Colonic mucosa (tissue), 4 donors: ENCODE measurements at places on chromosomes 2 and 18.

DNA sequence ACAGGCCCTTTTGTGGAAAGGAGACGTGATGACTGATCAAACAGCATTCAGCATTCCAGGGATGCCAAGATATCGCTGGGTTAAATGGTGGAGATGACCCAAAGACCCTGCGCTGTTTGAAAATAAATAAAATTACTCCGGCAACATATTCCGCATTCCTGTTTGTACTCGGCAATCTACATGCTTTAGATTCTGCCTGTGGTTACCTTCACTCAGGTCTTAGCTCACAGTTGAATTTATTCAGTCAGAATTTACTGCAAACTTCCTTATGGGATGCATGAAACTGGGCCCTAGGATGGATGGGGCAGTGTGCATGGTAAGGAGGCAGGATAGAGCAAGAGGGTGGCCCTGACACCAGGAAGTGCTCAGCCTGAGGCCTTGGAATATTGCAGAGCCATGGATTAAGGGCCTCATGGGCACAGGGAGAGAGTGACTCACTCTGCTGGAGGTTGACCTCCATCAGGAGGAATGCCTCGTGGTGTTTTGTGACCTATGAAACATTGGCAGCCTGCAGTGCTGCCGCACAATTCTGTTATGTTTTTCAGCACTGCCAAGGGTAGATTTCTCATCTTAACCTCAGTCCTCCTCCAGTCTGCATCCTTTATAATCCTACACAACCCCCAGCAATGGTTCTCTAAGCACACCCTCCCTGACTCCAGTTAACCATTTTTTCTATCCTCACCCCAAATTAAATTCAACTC, 321.4 kb downstream of the IRS1 start:
- peak; percentile 22 for DNase-seq

DNA sequence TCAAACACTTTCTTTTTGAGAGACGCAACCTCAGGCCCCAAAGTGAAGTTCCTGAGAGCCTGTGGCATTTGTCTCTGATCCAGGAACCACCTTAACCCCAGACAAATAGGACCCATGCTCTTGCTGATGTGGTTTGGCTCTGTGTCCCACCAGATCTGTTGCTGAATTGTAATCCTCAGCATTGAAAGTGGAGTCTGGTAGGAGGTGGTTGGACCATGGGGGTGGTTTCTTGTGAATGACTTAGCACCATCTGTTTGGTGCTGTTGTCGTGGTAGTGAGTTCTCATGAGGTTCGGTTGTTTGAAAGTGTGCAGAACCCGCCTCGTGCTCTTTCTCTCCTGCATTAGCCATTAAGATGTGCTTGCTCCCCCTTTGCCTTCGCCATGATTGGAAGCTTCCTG, 252.6 kb downstream of the FAM210A start:
- DNase-seq = no peak

GRCh38 chr2:28488858-28489575, 6.8 kb upstream of the PLB1 start:
- DNase-seq = no peak

DNA sequence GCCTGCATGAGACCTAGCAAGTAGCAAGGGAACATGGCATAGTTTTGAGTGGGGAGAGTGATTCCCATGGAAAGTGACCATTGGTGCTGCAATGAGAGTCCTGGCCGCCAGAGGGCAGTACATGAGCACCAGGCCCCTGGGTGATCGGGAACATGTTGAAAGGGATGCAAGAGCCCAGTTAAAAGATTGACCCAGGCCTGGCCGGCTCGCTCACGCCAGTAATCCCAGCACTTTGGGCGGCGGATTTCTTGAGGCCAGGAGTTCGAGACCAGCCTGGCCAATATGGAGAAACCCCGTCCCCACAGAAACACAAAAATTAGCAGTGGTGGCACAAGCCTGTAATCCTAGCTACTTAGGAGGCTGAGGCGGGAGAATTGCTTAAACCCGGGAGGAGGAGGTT, 22.2 kb downstream of the FAP start:
- peak; percentile 60 for DNase-seq

DNA sequence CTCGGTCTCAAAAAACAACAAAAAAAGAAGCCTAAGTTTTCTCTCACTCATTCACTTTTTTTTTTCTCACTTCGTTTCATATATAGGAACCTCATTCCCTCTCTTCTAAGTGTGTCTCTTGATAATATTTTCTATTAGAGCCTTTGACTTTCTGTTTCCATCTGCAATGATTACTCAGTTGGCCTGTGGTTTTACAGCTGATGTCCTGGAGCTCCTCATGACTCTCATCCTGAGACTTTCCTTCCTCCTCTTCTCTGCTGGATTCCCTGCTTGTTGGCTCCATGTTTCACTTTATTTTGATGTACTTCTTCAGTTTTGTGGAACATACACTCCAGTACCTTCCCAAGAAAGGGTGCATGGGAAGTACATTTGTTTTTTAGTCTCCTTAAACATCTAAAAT, 154.2 kb upstream of the GATA6 start:
- no peak for DNase-seq

DNA sequence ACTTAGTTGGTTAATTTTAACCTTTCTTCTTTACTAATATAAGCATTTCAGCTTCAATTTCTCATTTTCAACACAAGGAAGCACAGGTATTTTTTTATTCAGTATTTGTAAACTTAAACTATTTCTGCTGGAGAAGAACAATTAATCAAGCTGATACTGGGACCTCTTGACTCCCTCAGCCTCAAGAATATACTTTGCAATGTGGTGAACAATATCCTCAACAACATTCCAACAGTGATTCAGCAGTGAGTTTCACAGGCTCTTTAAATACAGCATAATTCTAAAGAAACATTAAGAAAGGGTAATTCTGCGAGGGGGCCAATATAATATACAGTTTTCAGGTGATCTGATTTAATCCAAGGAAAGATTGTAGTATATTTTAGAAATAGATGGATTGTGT, 10.0 kb downstream of the RAPGEF4 start:
- no peak for DNase-seq

DNA sequence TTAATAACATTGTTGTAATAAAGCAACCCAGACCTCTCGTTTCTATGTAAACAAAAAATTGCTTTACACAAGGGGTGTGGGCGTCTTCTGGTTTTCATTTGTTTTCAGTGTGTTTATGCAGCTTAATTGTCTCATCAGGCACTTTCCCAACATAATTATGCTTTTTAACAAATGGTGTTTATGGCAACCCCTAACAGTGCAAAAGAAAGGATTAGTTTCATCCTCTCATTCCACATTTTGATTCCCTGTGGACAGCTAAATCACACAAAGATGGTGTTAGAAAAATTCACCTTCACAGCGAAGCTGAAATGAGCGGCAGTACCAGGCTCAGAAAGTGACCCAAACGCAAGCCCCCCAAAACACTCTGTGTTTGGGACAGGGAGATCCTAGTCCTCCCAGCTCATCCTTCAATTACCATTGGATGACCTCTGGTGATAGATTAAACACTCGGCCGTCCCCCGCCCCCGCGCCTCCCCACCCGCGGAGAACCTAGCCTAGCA, 724 bp downstream of the FTCDNL1 start:
- no peak for DNase-seq

- DNase-seq = peak; percentile 17
Observed at GRCh38 chr2:96552315-96553175, 16.0 kb downstream of the ARID5A start.

GRCh38 chr18:6865251-6865650, 135.7 kb downstream of the ARHGAP28 start:
- DNase-seq = no peak

DNA sequence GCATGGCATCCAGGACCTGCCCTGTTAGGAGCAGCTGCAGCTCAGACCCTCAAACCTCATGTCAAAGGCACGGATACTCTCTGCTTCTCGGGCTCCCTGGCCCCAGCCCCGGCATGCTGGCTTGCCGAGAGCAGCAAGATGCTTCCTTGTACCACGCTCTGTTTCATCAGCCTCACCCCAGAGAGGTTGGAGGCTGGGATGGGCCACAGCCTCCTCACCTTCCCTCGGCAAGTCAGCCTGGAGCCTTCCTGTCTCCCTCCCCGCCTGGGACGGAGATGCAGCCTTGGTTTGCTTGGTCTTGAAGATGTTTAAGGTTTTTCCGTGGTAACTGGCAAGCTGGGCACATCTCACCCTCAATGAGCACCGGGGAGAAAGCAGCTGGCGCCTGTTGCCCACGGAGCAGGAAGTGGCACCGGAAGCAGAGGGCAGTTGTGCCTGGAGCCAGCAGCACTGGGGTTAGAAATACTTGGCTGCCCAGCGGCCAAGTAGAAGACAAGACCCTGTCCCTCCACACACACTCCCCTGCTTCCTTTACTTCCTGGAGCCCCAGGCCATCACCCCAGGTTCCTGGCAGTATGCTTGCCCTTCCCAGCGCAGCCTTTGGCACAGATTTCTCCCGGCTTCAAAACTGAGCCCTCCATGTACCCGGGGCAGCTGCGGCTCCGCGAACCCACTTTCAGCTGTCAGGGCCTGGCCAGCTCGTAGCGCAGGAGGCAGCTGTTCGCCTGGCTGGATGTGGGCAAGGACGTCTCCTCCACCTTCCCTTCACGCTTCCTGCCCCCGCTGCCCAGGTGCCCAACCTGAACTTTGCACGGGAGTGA, 17.4 kb downstream of the FBLN7 start:
- no peak for DNase-seq

DNA sequence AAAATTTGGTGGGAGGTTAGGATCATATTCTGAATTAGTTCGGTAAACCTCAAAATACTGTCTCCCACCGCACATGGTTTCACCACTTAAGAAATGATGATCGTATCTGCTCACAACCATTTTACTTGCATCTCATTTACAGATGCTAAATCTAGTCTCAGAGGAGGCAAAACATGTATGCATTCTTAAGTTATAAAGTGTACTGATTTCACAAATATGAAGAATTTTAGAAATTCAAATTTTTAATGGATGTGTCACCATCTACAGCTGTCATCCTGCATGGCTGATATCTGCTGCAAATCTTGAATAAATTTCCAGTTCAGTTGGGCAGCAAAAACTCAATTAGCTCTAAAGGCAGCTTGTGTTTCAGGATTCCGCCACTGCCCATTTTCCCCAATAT, 243.3 kb upstream of the KCNJ3 start:
- no peak for DNase-seq

GRCh38 chr18:10851824-10852319, 297.5 kb downstream of the PIEZO2 start:
- DNase-seq = no peak

DNA sequence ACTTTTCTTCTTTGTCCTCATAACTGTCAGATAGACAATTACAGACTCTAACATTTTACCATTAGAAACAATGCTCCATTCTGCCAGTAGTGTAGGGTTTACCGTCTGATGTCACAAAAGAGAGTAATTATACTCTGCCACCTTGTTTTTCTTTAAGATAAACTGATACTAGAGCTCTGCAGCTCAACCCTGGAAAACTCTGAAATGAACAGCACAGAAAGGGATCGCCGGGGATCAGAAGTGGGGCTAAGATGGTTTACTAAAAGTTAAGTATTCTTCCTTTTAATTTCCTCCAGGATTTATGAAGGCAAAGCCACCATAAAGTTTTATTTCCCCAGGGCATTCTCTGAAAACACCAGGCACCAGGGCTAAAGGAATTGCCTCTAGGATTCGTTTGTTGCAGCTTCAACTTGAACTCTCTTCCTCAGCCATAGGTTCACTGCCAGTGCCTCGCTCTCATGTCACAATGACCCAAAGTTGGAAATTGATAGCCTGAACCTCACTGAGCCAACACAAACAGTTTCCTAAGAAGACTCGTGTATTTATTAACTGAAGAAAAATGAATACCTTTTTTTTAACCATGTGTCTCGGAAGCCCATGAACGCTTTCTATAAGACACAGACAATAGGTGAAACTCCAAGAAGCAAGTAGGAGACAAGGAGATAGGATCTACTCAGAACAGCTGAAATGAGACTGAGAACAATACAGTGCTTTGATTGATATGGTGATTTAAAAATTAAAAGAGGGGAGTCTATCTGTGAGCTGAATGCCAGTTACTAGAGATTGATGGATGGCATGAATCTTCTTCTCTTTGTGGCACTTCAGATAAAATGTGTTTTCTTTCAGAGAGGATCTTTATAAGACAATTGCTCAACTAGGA, 121.5 kb upstream of the SPATS2L start:
- no peak for DNase-seq

- no peak for DNase-seq
Observed at GRCh38 chr2:15647622-15648590, 56.2 kb downstream of the DDX1 start.

GRCh38 chr2:160091381-160091780, 29.0 kb upstream of the PLA2R1 start:
- no peak for DNase-seq

DNA sequence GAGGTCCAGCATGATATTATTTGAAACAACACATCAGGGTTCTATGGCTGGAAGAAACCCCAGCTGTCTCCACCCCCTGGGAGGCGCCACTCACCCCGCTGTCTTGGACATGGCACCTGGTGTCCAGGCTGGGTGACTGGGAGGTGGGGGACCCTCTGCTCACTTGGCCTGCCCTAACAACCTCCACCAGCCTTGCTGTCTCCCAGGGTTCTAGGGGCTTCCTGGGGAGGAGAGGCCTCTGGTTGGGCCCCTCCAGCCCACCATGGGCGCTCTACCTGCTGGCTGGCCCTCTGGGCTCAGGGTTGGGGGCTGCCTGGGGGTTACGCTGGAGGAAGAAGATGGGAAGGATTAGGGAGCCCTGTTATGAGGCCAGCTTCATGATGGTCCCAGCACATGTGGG, 16.3 kb downstream of the PER2 start:
- no peak for DNase-seq

DNA sequence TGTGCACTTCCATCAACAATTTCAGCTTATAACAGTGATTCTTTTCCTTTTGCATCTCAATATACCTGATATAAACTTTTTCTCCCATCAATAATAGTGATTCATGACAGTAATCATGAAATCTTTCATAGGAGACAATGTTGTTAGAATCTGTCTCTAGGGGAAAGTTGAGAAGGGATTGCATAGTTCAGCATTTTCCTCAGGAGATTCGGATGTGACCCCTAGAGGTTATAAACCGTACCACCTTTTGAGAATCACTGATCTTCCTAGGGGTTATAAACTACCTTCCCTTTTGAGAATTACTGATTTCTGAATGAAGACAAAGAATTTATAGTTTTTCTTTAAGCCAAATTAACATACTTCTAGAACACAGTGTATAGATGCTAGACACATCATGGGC, 53.0 kb upstream of the GALNT3 start:
- no peak for DNase-seq

DNA sequence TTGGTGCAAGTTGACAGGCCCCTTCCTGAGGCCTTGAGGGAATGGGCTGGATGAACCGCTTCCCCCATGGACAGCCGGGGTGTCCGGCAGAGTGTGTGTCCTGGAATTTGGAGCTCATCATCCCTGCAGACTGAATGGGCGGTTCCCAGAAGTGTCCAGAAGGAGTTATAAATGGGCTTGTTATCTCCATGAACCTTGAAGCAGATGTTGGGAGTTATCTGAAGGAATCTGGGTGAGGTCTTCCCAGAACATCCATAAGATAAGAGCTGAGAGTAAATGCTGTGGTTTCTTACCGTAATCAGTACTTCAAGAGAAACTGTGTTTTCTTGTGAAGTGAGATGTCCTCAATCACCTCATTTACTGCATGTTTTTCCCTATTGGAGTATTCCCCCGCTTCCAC, 21.1 kb downstream of the PLB1 start:
- DNase-seq = no peak
